Stimulated activated CD4-positive, alpha-beta T cell treated with anti-CD3 and anti-CD28 coated beads, TNF-alpha, amount 100 ng/mL, for 1 hour (primary cell): ENCODE measurements at places on chromosomes 13 and 19.

GRCh38 chr19:46624958-46625661 lies at the start of gene PTGIR:
PTGIR (minus strand) TSS chr19:46625089; CDS start chr19:46624225, 864 bp downstream.
- DNase-seq, result no peak

GRCh38 chr19:19079571-19079970 lies 15.8 kb downstream of the SLC25A42 start:
- no peak for DNase-seq

DNA sequence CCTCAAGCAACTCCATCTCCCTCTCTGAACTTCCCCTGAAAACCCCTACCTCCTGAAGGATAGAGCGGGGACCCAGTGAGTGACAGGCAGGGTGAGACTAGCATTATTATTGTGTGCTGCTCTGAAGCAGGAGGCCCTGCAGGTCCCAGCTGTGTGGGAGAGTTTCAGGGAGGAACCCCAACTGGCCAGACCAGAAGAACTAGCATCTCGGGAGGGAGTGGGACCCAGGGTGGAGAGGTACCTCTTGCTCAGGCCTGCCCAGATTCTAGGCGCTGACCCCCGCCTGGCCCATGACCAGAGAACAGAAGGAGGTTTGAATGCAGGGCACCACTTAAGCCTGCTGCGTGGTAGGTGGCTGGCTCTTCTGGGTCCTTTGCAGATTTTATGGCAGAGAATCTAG lies 5.7 kb upstream of the LYPD3 start:
- DNase-seq, result no peak

DNA sequence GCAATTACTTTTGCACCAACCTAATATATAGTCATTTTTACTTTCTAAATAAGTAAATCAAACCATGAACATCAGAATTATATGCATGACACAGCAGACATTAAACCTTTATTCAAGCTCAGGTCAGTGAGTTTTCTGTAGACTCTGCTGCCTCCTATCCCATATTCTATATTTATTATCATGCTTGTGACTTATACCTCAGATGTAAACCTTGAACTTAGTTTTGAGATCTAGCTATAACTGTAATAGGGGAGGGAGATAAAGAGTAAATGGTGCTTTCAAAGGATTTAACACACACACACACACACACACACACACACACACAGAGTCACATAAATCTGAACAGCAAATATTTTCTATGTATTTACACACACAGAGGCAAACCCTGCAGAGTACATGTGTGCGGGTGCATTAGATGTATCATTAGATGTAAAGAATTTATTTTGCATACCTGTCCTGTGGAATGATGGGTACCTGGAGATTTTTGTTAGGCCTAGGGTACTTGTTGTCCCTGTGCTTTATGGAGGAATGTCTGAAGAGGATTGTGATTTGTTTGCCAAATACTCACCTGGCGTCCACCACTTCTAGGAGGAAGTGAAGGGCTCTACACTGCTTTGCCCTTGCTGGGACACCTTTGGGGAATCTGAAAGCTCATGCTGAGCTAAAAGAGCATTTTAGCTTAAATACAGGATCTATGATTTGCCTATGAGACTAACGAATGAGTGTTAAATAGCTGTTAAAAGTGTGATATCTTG lies 521.9 kb downstream of the KLF5 start:
- DNase-seq, result no peak

GRCh38 chr13:107370015-107370785 lies 802.3 kb upstream of the ARGLU1 start:
- DNase-seq, result no peak

- DNase-seq, result no peak
These were observed 433.4 kb downstream of the SLITRK5 start for GRCh38 chr13:88104576-88104975.
